ENCODE measurements at places on chromosomes 7 and 10.

- DNase-seq = no peak
Measured at GRCh38 chr10:14022052-14022451, 308.7 kb downstream of the FRMD4A start.

GRCh38 chr7:84204655-84205054 lies 10.1 kb upstream of the SEMA3A start:
- no peak for DNase-seq

DNA sequence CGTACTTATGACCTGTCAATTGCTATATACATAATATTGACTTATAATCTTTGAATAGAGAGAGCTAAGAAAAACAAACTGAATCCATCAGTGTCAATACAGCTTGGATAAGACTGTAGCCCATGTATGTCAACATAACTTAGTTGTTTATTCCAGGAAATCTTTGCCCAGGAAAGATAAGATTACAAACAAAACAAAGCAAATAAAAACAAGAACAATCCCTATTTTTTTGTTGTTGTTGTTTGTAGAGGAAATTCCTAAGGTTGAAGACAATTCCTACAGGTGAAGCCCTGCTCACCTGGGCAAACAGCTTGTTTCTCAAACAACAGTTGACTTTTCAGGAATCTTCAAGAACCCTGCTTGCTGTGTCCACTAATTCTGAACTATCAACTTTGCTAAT lies 76.0 kb downstream of the HYCC1 start:
- DNase-seq = no peak

DNA sequence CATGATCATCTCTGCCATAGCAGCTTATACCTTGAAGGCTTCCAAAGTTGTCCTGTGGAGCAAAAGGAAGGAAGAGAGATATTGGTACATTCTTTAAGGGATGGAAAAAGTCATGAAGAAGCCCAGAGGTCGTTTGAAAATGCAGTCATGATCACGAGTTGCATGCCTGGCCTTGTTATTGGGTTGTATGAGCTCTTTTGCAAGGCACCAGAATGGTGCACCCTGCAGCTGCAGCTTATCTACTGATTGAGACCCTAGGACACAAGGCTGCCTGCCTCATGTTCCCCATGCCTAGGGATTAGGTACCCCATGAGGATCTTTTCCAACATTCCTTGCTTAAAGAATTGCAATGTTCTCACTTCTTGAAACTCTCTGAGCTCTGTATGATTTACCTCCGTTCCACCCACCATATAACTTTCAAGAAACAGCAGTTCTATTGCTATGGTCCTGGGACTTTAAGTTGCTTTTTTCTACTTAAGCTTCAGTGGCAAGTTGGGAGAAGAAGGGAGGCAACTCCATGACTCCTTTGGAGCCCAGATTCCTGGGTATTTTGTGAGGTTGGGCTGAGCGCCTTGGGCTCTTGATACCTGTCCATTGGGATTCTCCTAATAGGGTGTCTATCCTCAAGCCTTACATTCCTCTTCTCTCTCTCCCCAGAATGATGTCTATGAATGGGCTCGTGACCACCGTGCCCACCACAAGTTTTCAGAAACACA lies 6.9 kb downstream of the SCD start:
- no peak for DNase-seq

- DNase-seq = no peak
Measured at GRCh38 chr10:68606918-68607317, 46.8 kb downstream of the TET1 start.

- peak; percentile 56 for DNase-seq
Measured at GRCh38 chr10:22655312-22655981, 58.9 kb downstream of the PIP4K2A start.

DNA sequence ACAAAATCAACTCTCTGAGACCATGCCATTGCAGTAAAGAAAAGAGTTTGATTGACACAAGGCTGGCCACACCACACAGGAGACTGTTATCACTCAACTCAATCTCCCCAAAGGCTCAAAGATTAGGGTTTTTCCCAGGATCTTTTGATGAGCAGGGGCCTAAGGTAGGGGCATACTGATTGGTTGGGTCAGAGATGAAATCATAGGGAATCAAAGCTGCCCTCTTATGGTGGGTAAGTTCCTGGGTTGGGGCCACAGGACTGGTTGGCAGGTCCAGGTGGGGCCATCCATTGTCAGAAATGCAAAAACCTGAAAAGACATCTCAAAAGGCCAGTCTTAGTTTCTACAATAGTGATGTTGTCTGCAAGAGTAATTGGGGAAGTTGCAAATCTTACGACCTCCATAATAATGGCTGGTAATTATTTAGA lies 91.6 kb downstream of the AKR1D1 start:
- DNase-seq = no peak

GRCh38 chr7:124152859-124153692 lies 120.2 kb upstream of the TMEM229A start:
- no peak for DNase-seq

GRCh38 chr7:133217773-133218172 lies 35.1 kb upstream of the EXOC4 start:
- no peak for DNase-seq

- no peak for DNase-seq
Measured at GRCh38 chr10:96947036-96947435, 114.9 kb downstream of the LCOR start.

- no peak for DNase-seq
Measured at GRCh38 chr10:50438049-50438936, 185.5 kb downstream of the SGMS1 start.

GRCh38 chr10:63553473-63553872 lies 32.3 kb downstream of the REEP3 start:
- DNase-seq = no peak

DNA sequence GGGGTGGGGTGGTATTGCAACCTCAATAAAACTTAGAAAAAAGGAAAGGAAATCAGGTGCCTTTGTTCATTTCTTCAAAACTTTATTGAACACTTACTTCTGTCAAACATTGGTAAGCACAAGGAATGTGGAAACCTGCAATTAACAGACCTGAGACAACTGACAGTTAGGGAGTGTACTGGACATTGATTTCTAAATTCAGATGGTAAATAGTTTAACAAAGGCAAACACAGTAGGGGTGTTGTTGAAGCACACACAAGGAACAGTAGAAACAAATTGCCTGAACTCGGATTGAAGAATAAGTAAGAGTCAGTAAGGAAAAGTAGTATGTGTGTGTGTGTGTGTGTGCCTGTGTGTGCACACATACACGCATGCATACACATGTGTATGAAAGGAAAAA lies 108.6 kb downstream of the CSTF2T start:
- DNase-seq = no peak

DNA sequence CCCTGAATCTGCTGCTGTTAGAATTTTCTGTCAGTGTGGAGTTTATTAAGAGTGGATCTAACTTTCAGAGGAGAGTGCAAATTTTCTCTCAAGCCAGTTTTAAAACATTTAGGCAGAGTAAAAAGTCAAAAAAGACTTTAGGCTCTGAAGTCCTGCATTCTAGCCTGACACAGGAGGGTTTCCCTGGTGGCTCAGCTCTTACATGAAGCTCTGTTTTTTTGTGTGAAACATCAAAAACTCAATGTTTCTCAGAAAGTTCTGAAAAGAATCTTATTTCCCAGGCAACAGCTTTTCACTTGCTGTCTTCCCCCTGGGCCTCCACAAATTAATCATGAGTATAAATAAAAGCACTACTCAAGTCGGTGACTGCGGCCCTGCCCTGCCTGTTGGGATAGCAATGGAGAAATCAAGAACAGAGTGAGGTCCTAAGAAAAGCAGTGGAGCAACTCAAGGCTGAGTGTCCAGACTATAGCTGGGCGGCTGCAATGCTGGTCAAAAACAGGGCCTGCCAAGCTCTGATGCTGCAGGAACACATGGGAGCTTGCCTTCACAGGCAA lies 22.3 kb upstream of the WDR11 start:
- no peak for DNase-seq

DNA sequence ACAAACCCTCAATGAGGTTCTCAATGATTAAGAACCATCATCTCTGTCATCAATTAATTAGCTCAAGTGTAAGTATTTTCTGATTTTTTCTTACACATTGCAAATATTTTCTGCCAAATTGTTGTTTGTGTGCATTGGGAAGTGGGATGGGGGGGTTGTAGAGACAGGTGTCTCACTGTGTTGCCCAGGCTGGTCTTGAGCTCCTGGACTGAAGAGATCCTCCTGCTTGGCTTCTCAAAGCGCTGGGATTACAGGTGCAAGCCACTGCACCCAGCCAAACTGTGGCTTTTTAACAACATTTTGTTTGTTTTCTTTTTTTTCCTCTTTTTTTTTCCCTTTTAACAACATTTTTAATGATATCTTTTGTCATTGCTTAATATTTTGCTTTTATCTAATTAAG lies 87.5 kb downstream of the AKR1D1 start:
- no peak for DNase-seq

DNA sequence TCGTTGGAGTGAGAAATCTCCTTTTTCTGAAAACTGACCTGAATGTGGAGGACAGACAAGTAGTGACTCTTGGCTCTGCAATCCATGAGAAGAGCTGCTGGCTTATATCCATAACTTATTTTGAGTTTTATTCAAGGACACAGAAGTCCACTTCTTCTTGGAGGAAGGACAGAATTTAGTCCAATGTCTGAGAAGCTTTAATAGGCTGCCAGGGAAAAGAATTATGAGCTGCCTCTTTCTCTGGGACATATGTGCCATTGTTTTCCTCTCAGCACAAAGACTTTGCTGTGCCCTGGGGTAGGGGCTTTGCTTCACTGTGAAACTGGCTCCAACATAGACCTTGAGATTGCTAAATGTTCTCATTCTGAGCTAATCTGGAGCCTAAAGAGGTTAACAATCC lies 20.5 kb upstream of the AOC1 start:
- no peak for DNase-seq

DNA sequence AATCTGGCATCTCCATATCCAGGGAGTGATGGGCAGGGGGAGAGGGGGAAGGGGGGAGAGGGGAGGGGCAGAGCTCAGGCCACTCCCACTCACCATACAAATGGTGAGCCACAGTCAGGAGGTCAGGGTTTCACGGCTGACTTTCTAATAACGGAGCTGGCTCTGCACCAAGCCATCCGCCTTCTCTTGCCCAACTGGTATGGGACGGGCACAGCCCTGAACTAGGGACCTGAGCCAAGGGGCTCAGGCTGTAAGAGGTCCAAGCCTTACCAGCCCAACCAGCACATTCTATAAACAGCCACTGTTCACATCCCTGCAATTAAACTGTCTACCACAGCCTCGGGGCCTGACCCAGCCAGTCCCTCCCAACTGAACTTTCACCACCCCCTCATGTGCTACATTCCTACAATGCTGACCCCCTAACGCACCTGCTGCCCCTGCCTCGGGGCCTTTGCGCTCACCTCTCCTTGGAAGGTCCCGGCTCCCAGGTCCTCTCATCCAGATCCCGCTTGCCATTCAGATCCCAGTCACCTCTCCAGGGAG lies 32.5 kb downstream of the RGS10 start:
- no peak for DNase-seq

DNA sequence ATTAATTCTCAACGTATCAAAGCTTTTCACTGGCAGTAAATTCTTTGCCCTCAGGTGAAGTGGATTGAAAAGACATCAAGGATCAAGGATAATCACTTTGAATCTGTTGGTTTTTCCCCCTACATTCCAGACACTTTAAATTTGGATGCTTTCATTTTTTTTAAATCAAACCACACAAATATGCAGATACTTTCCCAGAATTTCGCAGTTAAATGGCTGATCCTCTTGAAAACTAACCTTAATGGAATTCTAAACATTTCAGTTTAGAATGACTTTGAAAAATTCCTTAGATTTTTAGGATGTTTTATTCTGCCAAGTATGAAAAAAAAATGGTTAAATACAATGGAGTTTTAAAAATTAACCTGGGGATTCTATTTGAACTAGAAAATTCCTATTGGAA lies 325.9 kb downstream of the GFRA1 start:
- no peak for DNase-seq

- no peak for DNase-seq
Measured at GRCh38 chr10:125392154-125392553, 231.8 kb upstream of the CTBP2 start.

DNA sequence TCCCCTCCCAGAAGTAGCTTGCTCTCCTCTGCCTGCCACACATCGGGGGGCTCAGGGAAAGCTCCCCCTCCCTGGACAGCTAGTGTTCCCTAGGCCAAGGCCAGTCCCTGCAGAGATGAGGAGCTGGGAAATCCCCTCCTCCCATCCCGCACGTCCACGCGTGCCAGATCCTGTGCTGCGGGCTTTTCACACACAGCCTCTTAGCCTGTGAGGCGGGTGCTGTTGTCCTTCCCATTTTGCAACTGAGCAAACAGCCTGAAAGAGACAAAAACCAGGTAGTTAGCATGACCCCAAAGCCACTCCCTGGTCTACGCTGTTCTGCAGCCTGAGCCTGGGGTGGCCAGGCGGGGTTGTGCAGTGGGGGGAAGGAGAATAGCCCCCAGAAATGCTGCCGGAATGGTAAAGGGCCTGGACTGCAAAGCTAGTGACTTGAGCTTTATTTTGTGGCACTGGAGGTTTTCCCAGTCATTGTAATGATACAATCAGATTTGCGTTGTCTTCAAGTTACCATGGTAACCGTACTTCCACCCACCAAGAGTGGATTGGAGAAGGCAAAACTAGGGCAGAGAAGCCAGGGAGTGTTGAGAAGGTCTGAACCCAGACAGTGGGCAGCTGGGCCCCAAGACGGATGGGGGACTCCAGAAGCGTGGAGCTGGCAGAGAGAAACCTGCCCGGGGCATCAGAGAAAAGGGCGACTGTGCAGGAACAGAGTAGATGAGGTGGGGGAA lies 98.6 kb upstream of the KCTD7 start:
- DNase-seq = no peak

- peak; percentile 83 for DNase-seq
Measured at GRCh38 chr10:7121154-7121797, 289.6 kb downstream of the SFMBT2 start.

GRCh38 chr7:107315716-107316220 lies 147.0 kb downstream of the HBP1 start:
- no peak for DNase-seq

DNA sequence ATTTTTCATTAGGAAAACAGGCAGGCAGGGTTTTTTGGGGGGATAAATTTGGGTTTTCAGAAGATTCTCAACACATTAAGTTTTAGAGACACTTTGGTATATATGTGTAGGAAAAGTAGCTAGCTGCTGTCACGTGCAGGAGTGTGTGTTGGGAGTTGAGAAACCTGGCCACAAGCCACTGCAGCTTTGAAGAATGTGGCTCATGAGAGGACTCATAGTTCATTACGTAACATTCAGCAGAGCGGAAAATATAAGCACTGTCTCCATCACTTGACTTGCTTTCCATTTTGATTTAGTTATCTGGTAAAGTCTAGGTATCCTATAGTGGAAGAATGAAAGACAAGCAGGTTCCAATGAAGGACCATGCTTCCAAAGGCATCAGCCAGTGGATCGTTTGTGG lies 31.2 kb downstream of the SMNDC1 start:
- peak; percentile 37 for DNase-seq
